ENCODE measurements at places on chromosomes 11 and 22. TPM values are rescaled to one million over a fixed set of nuclear protein-coding genes. Genes with fewer than 3 reads are reported as not detected.

Gene SCO2
- total RNA-seq: 2.4 TPM

Gene CHRM1
- total RNA-seq: not detected

GRCh38 chr11:1205121-1205986 is 17.5 kb upstream of the MUC5B start:
- DNase-seq: peak; percentile 70

DNA sequence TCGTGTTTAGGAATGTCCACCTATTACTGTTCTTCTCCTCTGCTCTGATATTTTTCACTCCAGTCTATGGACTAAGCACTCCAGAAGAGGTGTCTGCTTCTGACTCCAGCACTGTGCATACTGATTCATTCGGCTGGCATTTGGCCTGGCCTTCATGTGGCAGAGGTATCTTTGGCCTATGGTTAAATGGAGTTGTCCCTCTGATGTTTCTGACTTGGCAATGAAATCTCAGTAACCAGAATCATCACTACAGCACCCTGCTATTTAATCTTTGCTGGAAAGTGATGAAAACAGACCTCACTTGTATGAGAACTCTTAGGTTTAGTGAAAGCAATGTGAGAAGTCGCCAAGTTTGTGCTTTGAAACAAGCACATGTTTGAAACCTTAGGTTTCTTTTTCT is 155.2 kb downstream of the MAML2 start:
- no peak for DNase-seq

- no peak for DNase-seq
Measured at GRCh38 chr11:67288198-67288451, 978 bp upstream of the ANKRD13D start.

GRCh38 chr11:67197606-67198005 is 68.7 kb upstream of the GRK2 start:
- no peak for DNase-seq

GRCh38 chr11:130650456-130651030 is 202.1 kb downstream of the ADAMTS15 start:
- DNase-seq: no peak

DNA sequence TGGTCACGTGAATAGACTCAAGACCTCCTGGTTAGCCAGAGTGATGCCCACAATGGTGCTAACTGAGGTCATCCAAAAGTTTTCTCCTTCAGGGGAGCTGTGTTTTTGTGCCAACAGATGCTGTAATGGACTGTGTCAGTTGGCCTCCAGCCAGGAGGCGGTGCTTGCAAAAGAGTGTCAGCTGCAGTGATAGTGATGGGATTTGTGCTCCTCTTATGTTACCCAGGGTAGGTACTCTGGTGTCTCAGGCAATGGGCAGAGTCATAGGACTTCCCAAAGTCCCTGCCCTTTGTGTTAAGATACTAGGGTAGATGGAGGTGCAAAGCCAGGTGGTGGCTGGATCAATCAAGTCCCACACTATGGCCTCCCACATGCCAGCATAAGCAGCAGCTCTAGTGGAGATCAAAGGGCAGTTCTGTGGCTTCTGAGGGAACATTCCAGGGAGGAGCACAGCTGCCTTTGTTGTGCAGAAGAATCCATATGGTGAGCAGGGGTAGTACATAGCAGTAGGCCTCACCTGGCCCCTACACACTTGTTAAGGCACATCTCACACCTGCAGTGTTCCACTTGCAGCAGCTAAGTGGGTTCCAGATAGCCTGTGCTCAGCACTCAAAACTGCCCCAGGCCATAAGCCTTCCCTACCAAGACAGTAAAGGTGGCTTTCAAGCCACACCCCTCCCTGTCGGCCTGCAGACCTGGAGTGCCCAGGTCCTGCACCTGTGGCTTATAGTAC is 9.4 kb upstream of the FANCF start:
- DNase-seq: peak; percentile 65

DNA sequence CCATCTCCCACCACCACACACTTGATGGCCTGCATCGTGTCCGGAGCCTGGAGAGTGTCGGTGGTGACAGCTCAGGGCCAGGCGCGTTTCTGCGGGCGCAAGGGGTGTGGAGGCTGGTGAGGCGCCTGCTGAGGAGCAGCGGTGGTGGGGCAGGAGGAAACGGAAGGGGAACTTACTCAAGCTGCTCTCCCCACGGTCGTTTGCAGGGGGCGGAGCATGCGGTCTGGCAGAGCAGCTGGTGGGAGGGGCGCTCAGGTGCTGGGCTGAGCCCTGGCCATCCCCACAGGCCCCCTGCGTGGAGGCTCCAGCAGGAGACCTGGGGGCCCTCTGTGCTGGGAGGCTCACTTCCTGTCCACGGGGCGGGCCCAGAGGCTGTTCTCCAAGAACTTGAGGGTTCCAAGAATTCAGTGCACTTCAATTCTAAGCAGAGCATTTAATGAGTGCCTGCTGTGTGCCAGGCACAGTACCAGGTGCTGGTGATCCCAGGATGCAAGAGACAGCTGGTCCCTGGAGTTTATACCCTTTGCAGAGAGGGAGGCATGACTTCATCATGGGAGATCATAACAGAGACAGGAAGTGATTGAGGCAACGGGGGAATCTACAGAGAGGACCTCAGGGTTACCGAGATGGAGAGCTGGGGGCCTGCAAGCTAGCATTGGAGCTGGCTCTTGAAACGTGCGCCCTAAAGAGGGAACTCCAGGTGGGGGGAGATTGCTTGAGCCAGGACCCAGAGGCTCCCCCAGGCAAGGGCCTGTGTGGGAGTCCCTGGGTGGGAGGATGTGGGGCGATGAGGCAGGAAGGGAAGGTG is at the start of gene RAC2:
TSS of gene RAC2 (minus strand) at position 156 of the 808 bp plus-strand sequence. CDS start at position 35, 121 bp downstream.
- DNase-seq: peak; percentile 95

- no peak for DNase-seq
Measured at GRCh38 chr11:31059529-31059928, 310.0 kb downstream of the DCDC1 start.

- DNase-seq: peak; percentile 76
Measured at GRCh38 chr22:24066260-24066659, 55.2 kb downstream of the CABIN1 start.

DNA sequence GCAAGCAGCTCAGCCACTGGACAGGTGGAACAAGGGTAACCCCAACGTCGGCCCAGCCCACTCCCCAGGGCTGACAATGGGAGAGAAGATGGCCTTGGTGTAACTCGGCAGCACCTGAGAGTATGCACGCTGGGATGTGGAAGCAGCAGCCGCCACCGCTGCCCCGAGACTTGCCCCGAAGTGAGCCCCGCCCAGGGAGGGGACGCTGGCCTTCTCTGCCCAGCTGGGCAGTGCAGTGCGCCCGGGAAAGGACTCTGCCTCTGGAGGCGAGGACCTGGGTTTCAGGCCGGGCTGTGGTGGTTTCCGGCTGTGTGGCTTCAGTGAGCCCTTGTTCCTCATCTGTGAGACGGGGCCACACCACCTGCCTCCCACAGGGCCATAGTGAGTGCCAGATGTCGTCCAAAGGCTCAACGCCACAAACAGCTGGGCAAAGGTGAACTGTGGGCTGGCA is 8.6 kb upstream of the POLDIP3 start:
- no peak for DNase-seq

DNA sequence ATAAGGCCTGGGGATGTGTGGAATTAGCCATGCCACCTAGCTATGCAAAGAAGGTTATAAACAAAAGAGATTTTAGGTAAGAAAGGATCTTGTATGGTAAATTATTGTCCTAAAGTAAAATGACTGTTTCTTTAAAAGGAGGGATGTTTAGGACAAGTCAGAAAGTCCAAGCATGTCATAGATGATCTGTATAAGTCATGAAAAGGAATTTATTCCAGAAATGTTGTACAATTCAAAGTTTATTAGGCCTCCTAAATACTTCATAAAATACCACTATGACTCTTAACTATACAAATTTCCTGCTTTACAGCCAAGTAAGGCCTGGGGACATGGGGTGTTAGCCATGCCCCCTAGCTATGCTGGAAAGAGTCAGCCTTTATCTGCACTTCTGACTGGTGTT is 22.7 kb downstream of the OR5A2 start:
- no peak for DNase-seq
